ENCODE measurements at places on chromosomes 11 and 22. TPM values are rescaled to one million over a fixed set of nuclear protein-coding genes. Genes with fewer than 3 reads are reported as not detected.

- DNase-seq: no peak
These were observed 30.1 kb downstream of the NAV2 start for GRCh38 chr11:19742588-19743292.

SLC5A4 gene
- total RNA-seq: not detected

SLC22A9 gene
- total RNA-seq: not detected

TRIM29 gene
- not detected for total RNA-seq
